ENCODE measurements at places on chromosomes 2 and 18.

DNA sequence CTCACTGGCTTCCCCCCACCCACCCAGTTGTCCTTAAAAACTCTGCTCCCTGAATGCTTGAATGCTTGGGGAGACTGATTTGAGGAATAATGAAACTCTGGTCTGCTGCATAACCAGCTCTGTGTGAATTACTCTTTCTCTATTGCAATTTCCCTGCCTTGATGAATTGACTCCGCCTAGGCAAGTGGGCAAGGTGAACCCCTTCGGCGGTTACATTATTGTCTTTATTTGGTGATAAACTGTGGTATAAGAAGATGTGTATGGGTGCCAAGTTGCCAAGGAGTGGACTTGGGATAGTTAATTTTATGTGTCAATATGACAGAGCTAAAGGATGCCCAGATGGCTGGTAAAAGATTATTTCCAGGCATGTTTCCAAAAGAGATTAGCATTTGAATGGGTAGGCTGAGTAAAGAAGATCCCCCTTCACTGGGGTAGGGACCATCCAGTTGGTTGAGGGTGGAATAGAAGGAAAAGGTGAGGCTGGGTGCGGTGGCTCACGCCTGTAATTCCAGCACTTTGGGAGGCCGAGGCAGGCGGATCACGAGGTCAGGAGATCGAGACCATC lies 98.5 kb upstream of the HAAO start:
- DNase-seq = no peak

DNA sequence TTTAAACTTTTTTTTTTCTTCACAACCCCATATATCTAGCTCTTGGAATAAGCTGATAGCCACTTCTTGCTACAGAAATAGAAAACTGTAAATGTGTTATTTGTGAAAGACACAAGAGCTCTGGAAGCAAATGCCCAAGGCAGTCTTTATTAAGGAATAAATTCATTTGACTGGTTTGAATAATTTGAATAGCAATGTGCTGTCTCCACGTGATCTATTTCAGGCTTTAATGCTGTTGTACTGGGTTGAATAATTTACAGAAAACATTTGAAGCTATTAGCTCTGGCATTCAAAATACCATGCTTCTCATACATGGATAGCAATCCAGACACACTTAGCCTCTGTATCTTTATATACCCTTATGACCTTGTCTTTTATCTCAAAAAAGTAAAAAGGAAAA lies 366.7 kb upstream of the KCNJ3 start:
- no peak for DNase-seq

- DNase-seq = peak; percentile 37
These were observed 76.5 kb upstream of the DLX2 start for GRCh38 chr2:172179045-172179701.

GRCh38 chr2:13654416-13654815 lies 937.7 kb downstream of the TRIB2 start:
- DNase-seq = no peak

GRCh38 chr18:3279201-3280185 lies 17.6 kb downstream of the MYL12B start:
- DNase-seq = no peak

DNA sequence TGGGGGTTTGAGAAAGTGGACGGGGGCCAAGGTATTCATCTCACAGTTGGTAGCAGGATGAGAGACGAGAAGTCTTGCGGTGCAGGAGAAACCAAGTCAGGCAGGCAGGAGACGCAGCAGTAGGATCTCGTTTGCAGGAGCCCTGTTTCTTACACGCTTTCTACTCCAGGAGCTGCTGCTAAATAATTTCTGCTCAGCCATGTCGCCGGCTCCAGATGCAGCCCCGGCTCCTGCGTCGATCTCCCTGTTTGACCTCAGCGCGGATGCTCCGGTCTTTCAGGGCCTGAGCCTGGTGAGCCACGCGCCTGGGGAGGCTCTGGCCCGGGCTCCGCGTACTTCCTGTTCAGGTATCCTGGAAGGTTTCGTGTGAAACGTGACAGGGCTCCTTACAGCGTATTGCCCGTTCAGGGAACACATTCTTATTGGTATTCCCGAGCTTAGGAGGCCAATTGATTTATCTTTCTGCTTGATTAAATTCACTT lies 494 bp downstream of the ANKZF1 start:
- DNase-seq = peak; percentile 41

GRCh38 chr2:10326707-10327594 lies 24.2 kb downstream of the HPCAL1 start:
- no peak for DNase-seq

- DNase-seq = no peak
These were observed 51.7 kb downstream of the SUMO1 start for GRCh38 chr2:202186641-202187202.

- DNase-seq = no peak
These were observed 137.3 kb upstream of the NFATC1 start for GRCh38 chr18:79258447-79258846.

DNA sequence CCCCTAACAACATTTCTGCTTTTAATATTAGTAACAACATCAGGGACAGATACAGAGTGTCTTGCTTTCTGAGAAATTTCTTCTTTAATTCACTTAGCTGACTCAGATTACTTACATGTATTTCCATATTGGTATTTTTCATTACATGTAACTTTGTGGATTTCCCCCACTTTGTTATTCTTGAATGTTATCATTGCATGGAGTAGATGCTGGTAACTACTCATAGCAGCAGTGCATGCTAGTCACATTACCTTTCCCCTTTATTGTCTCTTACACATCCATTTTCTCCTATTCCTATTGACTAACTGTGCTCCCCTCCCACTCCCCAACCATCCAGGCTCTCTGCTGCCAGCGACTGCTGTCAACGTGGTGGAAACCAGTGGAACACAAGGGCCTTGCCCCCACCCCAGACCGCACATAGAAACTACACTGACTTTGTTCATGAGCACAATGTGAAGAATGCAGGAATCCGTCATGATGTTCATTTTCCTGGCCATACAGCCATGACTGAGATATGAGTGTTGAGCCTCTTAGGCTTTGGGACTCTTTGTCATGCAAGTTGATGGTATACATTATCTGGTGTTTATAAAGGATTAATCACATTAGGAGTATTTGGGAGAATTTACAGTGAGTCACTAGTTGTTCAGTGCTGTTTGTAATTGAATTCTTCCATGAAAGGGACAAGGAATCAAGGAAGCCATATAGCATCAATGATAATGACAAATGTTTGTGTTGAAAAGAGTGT lies 91.0 kb downstream of the EPB41L5 start:
- peak; percentile 49 for DNase-seq

DNA sequence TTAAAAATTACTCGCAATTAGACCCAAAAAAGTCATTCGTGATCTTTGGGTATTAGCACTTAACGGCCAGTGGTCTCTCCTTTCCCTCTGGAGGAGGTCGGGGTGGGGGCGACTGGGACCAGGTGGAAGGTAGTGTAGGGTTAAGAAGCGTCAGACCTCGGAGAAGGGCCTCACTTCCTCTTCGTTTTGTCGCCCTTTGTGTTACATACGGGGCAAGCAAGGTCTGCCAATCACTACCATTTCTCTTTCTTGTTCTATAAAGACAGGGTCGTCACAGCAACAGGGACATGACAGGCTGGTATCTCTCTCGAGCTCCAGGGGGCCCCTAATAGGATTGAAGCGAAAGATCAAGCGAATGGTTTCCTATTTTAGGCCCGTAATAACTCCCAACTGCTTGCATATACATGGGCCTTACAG lies 136.6 kb downstream of the INSIG2 start:
- DNase-seq = no peak

GRCh38 chr2:215526341-215526740 lies 90.5 kb upstream of the FN1 start:
- DNase-seq = no peak

- no peak for DNase-seq
These were observed 552.5 kb downstream of the DSC3 start for GRCh38 chr18:30489890-30490643.

GRCh38 chr18:40875101-40875615 lies 1079.9 kb upstream of the PIK3C3 start:
- DNase-seq = no peak

- DNase-seq = no peak
These were observed 128.4 kb downstream of the ASXL3 start for GRCh38 chr18:33706391-33706790.

DNA sequence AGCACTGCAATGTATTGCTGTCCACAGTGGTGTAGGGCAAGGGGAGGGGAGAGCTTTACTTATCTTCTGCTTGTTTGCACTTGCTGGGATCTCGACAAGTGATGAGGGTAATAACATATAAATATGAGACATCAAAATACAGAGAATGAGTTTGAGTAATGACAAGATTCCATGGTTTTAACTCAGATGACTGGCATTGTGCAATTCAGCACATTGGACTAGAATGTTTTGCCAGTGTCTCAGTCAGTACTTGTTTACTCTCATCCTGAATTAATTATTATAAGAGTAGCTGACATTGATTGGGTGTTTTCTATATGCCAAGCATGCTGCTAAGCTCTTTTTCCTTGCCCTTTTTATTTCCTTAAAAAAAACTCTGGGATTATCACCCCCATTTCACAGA lies 306.7 kb upstream of the MMADHC start:
- no peak for DNase-seq

DNA sequence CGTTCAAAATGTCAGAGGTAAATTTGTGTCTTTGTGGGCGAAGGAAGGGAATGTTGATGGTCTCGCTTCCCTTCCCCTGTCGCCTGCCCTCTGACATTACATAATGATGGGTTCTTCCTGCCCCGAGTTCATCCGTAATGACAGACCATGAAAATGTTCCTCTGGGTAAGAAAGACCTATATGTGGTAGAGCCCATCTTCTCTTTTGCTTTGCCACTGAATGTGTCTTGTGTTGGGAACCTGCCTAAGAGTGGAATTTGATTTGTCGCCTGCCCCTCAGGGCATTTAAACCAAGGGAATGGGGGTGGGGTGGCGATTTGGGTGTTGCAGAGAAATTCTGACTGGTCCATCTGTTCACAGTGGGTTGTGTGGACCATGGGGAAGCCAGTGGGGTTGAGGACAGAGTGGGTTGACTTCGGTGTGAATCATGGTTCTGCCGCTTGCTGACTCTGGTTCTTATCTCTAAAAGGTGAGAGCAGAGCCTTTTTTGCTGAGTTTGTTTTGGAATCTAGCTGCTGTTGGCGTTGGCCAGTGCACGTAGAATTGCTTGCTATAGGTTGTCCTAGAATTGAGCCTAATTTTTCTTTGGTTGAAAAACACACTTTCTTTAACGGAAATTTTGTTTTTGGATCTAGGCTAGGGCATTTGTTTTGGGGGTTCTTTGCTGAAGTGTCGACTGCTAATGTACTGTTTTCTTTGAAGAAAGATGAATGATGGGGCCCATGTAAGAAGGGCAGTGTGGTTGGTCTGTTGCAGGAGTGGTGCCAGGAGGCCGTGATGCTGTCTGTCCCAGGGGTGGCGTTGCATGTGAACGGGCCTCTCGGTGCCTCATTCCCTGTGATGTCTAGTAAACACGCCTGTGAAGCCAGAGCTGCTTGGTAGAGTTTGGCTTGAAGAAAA lies 1.3 kb downstream of the INPP4A start:
- no peak for DNase-seq

DNA sequence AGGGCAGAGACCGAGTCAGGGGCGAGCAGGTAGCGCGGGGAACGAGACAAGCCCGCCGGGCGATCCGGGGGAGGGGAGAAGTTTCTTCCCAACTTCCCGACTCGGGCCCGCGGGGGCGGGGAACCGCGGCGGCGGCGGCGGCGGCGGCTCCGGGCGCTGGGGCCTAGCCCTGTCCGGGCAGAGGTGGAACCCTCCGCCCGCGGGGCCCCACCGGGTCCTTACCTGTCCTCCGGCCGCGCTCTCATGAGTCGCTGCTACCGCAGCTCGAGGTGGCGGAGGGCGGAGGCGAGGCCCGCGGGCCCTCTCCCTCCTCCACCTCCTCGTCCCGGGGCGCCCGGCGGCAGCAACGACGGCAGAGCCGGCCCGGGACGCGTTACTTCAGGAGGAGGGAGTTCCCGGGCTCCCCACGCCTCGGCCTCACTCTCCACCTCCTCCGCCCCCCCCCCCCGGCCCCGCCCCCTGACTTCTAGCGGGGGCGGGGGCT lies at the start of gene YES1:
TSS of gene YES1 (minus strand) at position 351 of the 484 bp plus-strand sequence. CDS start 55,415 bp downstream, outside the sequence.
- peak; percentile 91 for DNase-seq

DNA sequence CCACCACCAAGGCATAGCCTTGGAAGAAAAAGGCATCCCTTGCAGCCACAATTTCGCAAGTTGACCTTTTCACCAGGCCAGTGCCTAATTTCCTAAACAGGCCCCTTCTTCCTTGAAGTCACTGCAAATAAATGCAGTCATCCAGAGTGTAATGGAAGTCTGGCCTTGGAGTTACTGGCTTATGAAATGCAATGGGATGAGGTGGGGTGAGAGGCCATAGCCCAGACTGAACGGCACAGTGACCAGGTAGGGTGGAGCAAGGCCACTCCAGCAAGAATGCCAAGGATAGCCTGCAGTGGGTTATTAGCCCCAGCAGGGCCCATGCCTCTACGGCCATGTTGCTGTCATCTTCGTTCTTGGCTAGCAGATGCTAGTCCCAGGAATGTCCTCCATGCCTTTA lies 68.4 kb downstream of the BCL11A start:
- DNase-seq = no peak

- DNase-seq = peak; percentile 51
These were observed 28.2 kb downstream of the OSBPL1A start for GRCh38 chr18:24369426-24369825.

DNA sequence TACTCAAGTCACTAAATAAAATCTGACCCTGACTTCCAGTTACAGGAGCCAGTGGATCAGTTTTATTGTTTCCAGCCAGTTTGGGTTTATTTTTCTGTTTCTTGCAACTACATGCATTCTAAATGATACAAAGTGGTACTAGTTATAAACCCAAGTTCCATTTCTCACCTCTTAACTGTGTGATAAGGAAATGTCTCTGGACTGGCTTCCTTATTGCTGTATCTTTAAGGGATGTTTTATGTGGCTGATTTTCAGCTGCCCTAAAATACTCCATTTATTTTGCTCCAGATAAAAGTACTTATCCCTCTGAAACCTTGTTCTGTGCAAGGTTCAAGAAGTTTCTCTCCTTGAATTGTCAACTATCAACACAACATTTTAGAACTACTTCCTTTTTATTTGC lies 107.9 kb upstream of the DLX2 start:
- DNase-seq = no peak

GRCh38 chr2:2926858-2927175 lies 450.8 kb downstream of the EIPR1 start:
- DNase-seq = no peak

GRCh38 chr2:7057865-7058400 lies 140.7 kb downstream of the RNF144A start:
- DNase-seq = no peak

- no peak for DNase-seq
These were observed 156.2 kb upstream of the CELF4 start for GRCh38 chr18:37721544-37722522.

GRCh38 chr2:195027947-195028346 lies 629.1 kb upstream of the SLC39A10 start:
- DNase-seq = no peak

DNA sequence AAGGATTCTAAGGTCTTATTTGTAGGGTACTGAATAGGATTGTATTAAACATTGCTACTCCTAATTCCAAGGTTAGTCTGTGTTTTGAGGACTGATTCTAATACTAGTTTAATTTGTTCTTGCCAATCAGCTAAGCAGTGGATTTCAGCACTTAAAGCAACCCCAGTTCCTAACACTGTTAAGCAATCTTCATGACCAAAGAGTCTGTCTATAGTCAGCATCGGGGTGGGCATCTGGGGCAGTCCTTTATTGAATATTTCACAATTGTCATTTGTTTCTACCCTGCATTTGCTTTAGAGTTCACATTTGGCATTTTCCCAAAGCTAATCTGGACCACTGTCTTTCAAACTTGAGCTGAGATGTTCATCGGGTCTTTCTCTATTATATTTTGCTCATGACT lies 248.0 kb upstream of the TANK start:
- no peak for DNase-seq
